ENCODE measurements at places on chromosomes 12 and 14.

DNA sequence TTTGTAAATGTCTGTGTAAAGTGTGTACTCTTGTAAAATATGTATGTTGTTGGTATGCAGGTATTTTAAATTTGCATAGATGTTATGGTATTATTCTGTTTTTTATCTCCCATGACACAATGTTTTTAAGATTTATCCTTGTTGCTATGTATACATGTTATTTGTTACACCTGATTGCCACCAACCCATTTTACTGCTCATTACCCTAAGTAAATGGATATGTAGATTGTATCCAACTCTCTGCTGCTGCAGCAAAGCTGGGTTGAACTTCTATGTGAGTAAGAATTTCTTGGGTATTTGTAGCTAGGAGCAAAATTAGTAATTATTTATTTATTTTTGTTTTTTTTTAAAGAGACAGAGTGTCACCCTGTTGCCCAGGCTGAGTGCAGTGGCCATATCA, 6.2 kb downstream of the APAF1 start:
- no peak for DNase-seq

GRCh38 chr14:104512771-104513640, 66.6 kb upstream of the C14orf180 start:
- DNase-seq: no peak

DNA sequence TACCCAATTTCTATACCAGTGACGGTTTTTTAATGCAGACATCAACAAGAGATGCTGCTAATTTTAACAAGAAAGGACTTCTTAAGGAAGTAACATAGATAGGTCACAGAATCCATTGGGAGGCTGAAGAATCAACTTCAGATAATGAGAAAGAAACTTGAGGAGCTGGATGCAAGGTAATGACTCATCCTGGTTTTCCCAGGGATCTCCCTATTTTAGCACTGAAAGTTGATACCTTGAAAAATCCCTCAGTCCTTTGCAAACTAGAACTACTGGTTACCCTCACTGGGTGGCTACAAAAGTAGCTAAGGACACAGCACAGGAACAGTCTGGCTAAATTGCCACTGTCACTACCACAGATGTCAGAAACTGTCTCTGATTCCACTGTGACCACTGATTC, 561.9 kb downstream of the FLRT2 start:
- DNase-seq: no peak

- DNase-seq: no peak
Observed at GRCh38 chr12:90854136-90854689, 100.8 kb downstream of the CCER1 start.

DNA sequence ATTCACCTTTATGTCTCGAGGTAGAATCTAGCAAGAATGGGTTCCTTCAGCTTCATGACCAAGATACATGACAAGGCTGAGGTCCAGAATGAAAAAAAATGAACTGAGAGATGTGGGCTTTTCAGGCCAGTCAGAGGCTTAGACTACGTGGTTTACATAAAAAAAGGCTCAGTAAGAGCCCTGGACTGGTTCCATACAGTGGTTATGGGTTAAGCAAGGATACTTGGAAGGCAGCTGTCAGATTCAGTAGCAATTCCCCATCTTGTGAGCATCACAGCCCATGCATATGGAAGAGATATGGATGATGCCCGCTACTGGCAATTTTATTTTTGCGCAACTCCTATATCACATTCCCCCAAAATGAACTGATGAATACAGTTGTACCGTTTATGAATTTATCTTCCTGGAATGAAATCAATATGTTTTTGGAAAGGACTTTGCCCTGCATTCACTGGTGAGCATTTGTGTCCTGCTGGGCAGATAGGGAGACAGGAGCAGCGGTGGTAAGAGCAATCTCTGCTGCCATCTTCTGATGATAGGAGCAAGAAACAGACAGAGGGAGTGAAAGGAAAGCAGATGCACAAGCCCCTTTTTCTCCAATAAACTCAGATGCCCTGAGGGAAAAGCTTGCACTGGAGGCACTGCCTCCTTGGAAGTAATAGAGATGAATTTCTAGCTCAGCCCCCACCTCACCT, 280.4 kb downstream of the GALC start:
- no peak for DNase-seq

GRCh38 chr12:95248095-95248494, 30.5 kb downstream of the VEZT start:
- no peak for DNase-seq

GRCh38 chr12:52216807-52217206, 16.2 kb upstream of the KRT7 start:
- DNase-seq: peak; percentile 16
